Heart right ventricle (tissue), 16 donors: ENCODE measurements at places on chromosomes 6 and 20. TPM values are rescaled to one million over a fixed set of nuclear protein-coding genes. Genes with fewer than 3 reads are reported as not detected.

The CCDC28A gene
- polyA plus RNA-seq = 7.9 TPM

The MOXD1 gene
- polyA plus RNA-seq = 0.93 TPM

The PRR18 gene
- polyA plus RNA-seq = not detected

The OLIG3 gene
- polyA plus RNA-seq = not detected

The CLIC5 gene
- 28.1 TPM for polyA plus RNA-seq

The ADGRB3 gene
- 0.77 TPM for polyA plus RNA-seq

The ULBP3 gene
- not detected for polyA plus RNA-seq

The TSBP1 gene
- polyA plus RNA-seq = not detected

The SMOC2 gene
- 9.5 TPM for polyA plus RNA-seq

The GMPR gene
- polyA plus RNA-seq = 161 TPM

The MLN gene
- polyA plus RNA-seq = not detected

The TGM2 gene
- 146 TPM for polyA plus RNA-seq

The TM9SF4 gene
- 21.1 TPM for polyA plus RNA-seq

The ZNF341 gene
- 3.7 TPM for polyA plus RNA-seq

The MTFR2 gene
- 0.20 TPM for polyA plus RNA-seq
